ENCODE measurements at places on chromosomes 6 and 20.
A peak's percentile ranks its signal among the peaks of the same experiment; 100 is the strongest.

GRCh38 chr20:61437280-61438206 is 185.5 kb downstream of the CDH4 start:
- no peak for DNase-seq

DNA sequence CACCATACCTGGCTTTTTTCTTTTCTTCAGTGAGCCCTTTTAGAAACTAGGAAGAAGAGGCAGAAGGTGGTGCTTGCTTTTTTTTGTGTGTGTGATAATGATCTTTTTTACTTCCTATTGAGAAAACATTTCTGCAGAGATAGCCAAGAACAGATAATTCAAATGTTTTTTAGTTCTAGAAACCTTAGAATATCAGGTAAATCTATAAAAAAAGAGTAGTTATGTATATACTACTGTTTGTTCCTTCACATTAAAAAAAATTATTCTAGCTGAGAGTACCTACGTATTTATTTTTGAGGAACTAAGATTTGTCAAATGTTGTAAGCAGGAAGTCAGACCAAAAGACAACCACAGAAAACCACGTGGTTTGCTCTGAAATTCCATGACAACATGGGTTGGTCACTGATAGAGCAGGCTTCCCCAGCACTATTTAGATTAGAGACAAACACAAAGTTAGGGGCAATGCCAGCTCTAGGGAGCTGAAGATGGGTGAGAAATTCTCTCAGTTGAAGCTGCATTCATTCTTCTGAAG is 12.8 kb downstream of the STK4 start:
- no peak for DNase-seq

DNA sequence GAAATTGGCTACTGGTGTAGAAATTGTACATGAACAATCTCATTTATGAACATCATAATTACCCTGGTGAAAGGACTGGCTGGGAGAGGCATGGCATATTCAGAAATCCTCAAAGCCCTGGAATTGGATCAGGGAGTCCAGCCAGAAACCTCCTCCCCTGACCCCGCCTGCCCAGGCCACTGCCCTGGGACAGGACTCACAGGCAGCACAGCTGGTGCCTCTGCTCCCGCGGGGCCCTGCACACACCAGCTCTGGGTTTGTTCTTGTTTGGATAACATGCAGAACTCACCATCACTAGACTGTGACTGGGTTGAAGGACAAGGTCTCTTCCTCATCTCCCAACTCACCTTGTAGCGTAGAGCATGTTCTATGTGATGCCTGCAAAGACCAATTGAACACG is 56.2 kb downstream of the AGPAT4 start:
- DNase-seq = no peak

- DNase-seq = no peak
Observed at GRCh38 chr6:155530219-155530834, 74.7 kb upstream of the NOX3 start.

GRCh38 chr6:34391786-34392496 is 528 bp downstream of the NUDT3 start:
- DNase-seq = peak; percentile 78

DNA sequence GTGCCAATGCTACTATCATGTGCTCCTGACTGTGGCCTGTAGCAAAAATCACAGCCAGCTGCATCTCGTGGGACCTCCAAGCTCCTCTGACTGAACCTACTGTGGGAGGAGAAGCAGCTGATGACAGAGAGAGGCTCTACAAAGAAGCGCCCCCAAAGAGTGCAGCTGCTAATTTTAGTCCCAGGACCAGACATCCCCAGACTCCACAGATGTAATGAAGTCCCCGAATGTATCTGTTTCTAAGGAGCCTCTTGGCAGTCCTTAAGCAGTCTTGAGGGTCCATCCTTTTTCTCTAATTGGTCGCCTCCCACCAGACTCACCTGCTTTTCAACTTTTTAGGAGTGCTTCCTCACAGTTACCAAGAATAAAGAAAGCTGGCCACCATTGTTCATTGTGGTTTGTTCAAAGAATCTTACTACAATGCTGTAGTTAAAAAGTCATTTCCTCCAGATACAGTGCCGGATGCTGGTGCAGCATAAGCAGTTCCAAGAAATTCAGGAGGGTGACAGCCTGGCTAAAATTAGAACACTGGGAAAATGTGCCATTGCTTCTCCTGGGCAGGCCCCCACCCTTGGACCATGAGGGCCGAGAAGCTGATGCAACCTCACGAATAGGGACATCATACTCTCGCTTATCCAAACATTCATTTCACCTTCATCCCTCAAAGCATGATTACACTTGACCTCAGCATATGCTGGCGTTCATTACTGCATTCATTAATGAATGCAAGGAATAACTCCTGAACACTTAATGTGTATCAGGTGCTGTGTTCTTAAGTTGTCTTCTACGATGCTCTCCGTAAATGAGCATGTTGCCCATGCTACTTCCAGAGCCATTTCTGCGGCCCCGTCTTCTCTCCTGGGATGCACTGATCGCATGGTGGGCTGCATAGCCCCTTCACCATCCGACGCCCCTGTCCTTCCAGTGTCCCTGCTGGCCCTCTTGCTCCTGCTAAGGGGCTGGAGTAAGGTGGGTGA is 66.4 kb downstream of the LY86 start:
- DNase-seq = no peak

DNA sequence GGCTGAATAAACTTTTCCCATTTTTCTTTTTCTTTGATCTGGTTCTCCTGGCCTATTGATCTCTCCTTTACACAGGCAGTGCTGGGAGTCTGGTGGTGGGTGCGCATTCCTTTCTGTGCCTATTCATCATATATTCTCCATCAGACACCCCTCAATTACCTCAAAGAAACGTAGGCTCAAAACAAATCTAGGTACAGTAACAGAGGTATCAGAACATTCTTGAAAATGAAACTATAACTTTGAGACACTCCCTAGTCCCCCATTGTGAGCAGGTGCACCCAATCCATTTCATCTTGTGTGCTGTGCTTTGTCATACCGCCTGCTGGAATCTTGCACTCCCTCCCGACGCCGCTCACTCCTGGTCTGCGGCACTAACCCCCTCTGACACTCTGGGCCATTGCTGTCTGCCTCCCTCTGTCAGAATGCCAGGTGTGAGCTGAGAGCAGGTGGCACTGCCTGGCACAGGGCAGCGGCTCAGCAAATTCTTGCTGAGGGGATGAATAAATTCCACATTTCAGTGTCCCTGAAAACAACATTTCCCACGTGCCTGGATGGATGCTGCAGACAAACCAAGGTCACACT is 303.4 kb upstream of the EXOC2 start:
- DNase-seq = no peak

- DNase-seq = peak; percentile 37
Observed at GRCh38 chr6:2037237-2037926, 208.0 kb downstream of the GMDS start.

DNA sequence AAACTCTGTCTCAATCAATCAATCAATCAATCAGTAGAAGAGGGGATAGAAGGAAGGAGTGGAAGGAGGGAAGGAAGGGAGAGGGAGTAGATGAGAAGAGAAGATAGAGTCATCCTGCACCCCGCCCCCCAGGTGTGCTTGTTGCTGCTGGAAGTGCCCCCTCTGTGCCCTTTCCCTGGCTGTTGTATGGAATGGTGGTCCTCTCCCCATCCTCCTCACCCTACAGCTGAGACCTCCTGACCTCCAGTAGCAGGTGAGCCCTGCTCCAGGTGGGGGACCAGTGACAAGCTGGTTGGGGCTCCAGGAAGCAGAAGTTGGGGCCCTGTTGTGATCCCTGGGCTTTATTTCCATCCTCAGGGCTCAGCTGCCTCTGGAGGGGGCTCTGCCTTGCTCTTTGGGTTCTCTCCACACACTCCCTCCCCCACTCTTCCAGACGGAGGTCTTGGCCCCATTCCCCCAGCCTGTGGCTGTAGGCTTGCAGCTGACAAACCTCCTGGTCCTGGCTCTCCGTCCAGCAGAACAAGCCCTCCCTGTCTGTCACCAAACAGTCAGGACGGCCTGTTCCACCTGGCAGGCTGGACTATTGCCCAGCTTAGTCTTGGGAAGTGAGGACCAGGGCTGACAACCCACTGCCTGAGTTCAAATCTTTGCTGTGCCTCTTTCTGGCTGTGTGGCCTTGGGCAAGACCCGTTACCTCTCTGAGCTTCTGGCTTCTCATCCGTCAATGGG is 26.0 kb upstream of the SCRT2 start:
- no peak for DNase-seq

GRCh38 chr6:50655848-50656453 is 57.4 kb upstream of the TFAP2D start:
- DNase-seq = no peak

DNA sequence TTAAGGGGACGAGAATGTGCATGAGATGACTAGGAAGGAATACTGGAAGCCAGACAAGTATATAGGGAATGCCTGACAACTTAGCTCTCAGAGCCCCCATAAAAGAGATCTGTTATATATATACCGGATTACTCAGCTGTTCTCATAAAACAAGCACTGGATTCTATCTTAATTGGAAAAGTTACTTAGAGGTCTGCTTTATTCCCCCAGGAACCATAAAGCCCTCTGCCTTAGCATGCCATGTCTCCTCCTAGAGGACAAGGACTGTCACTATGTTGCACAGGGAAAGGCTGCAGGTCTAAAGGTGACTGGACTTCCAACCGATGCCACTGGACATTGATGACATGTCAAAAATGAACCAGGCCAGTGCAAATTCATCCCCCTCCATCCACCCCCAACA is 6.4 kb downstream of the EXOC2 start:
- DNase-seq = no peak

GRCh38 chr6:92762443-92763273 is 656.7 kb downstream of the EPHA7 start:
- DNase-seq = no peak

DNA sequence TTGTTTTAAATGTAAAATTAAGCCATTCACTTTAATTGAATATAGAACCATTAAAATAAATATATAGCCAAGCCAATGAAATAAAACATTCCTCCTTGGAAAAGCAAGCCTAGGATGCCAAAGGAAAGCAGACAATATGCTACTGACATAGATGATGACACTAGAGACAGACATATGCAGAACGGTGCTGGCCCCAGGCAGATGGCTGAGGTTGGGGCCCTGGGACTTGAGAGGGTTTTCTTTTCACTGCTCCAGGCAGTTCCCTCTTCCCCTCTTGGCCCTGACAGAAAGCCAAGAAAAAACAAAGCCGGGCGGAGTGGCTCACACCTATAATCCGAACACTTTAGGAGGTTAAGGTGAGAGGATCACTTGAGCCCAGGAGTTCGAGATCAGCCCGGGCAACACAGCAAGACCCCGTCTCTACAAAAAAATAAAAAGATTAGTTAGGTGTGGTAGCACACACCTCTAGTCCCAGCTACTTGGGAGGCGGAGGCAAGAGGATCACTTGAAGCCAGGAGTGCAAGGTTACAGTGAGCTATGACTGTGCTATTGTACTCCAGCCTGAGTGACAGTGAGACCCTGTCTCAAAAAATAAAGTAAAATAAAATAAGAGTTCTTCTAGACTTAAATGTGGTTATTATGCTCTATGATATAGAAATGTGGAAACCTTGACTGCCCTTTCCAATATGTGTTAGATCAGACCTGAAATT is 31.2 kb downstream of the FASTKD5 start:
- no peak for DNase-seq

- no peak for DNase-seq
Observed at GRCh38 chr20:36860339-36860738, 15.6 kb upstream of the TLDC2 start.

GRCh38 chr6:123681957-123682462 is 45.3 kb upstream of the TRDN start:
- DNase-seq = no peak

DNA sequence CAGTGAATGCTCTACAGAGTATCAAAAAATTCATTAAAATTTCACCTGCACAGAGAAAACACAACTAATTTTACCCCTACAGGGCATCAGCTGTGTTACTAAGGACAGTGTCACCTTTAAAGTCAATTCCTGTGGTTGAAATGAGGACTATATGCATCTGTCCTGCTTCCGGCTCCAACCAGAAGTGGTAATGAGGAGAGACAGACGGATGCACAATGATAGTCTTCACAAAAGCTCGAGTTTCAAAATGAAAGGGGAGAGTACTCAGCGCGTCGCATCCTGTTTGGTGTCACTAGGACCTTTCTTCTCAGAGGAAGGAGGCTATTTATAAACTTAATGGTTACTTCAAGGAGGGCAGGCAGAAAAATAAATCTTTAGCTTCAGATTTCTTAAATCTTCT is 86.5 kb downstream of the LYRM4 start:
- no peak for DNase-seq

GRCh38 chr6:107624541-107624940 is 134.6 kb downstream of the SOBP start:
- no peak for DNase-seq

DNA sequence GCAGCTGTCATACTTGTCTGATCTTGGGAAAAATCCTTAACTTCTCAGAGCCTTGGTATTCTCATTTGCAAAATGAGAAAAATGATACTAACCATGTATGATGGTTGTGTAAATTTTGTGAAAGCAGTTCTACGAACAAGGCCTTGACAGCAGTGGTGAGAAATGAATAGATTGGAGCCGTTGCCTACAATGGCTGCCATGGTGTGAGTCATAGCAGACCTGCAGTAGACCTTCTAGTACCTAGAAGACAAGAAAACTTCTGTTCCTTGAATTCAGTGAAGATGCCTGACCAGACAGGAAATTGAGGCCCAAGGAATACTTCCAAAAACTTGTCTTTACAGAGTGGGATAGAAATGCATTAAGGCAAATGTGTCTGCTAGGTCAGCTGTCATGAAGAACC is 338.9 kb downstream of the QKI start:
- no peak for DNase-seq

- DNase-seq = peak; percentile 15
Observed at GRCh38 chr6:1613346-1613687, 3.6 kb downstream of the FOXC1 start.

DNA sequence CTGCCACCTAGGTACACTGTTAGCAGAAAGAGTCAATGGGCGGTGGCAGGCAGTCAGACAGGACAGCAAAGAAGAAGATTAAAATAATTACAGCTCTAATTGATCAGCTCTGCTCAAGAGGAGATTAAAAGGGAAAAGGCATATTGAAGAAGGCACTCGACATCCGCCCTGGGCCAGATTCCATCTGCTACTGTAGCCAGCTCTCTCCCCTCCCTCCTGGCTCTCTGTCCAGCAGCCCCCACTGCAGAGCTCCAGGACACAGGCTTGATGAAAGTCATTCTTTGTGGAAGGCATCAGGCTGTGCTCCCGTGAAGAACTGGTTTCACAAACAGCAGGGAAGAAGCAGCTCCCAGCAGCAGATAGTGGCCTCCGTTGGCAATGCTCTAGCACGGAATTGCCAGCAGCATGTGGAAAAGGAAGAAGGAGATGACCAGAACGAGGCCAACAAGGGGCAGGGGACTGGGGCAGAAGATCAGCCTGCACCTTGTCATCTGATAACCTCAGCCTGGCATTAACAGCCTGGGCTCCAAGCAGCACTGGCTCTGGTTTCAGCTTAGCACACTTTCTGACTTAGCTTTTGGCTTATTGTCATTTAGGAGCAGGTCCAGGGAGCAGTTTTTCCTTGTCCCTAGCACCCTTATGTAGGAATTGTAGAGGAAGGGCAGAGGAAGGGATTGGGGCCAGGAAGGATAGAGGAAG is 465.9 kb downstream of the KIF16B start:
- DNase-seq = no peak
